Neural progenitor cell (in vitro differentiated cells): ENCODE measurements at places on chromosomes 6 and 20. TPM values are rescaled to one million over a fixed set of nuclear protein-coding genes. Genes with fewer than 3 reads are reported as not detected.

DNA sequence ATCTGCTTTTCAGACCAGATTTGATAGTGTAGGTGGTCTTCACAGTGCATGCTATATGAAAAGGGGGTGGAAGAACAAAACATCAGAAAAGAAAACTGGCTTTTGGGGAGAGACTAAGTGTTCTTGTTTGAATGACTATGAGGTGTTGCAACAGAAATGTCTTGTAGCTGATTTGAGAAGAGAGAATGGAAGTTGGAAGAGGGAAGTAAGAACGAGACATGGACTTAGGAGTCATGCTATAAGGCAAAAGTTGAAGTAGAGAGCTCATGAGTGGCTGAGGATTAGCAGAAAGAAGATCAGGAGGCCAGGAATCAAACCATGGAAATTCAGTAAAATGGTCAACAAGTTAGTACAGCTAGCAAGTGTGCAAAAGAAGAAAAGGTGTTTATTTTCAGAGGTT is 32.1 kb downstream of the FNDC1 start:
- DNase-seq, result no peak

- peak; percentile 10 for DNase-seq
Measured at GRCh38 chr6:134170844-134171243, 118.4 kb upstream of the SLC2A12 start.

GRCh38 chr6:83258517-83258916 is 65.4 kb downstream of the RWDD2A start:
- no peak for DNase-seq

DNA sequence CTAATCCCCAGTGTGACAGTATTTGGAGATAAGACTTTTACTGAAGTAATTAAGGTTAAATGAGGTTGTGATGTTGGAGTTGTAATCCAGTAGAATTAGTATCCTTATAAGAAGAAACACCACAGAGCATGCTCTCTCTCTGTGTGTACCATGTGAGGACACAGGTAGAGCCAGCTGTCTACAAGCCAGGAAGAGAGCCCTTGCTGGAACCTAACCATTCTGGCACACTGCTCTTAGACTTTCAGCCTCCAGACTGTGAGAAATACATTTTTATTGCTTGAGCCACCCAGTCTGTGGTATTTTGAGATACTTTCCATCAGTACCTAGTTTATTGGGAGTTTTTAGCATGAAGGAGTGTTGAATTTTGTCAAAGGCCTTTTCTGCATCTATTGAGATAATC is 110.2 kb downstream of the PHF3 start:
- DNase-seq, result no peak

GRCh38 chr6:91341473-91341872 is 754.6 kb upstream of the MAP3K7 start:
- DNase-seq, result peak; percentile 8

Gene WFDC2
- total RNA-seq, result 2.7 and 5.8 TPM in 2 replicates

Gene HLA-DPB1
- 8.0 and 23.3 TPM in 2 replicates for total RNA-seq

Gene ARG1
- total RNA-seq, result not detected in 2 replicates
